ENCODE measurements at places on chromosomes 16 and 17. TPM values are rescaled to one million over a fixed set of nuclear protein-coding genes. Genes with fewer than 3 reads are reported as not detected.

ASIC2 gene
- total RNA-seq, result 0.14 TPM

KRTAP4-4 gene
- total RNA-seq, result not detected

SLC13A2 gene
- total RNA-seq, result 0.15 TPM

CDR2 gene
- 14.8 TPM for total RNA-seq

PIPOX gene
- total RNA-seq, result 1.9 TPM

CYTH1 gene
- 97.2 TPM for total RNA-seq

TMEM114 gene
- not detected for total RNA-seq

MMP25 gene
- 4.2 TPM for total RNA-seq

MT1G gene
- 38.1 TPM for total RNA-seq

CHST6 gene
- 8.5 TPM for total RNA-seq

AOC3 gene
- 154 TPM for total RNA-seq

AHSP gene
- total RNA-seq, result not detected

RHBDF2 gene
- 22.7 TPM for total RNA-seq

GP1BA gene
- total RNA-seq, result 0.94 TPM

VAT1L gene
- total RNA-seq, result 3.3 TPM

DNA sequence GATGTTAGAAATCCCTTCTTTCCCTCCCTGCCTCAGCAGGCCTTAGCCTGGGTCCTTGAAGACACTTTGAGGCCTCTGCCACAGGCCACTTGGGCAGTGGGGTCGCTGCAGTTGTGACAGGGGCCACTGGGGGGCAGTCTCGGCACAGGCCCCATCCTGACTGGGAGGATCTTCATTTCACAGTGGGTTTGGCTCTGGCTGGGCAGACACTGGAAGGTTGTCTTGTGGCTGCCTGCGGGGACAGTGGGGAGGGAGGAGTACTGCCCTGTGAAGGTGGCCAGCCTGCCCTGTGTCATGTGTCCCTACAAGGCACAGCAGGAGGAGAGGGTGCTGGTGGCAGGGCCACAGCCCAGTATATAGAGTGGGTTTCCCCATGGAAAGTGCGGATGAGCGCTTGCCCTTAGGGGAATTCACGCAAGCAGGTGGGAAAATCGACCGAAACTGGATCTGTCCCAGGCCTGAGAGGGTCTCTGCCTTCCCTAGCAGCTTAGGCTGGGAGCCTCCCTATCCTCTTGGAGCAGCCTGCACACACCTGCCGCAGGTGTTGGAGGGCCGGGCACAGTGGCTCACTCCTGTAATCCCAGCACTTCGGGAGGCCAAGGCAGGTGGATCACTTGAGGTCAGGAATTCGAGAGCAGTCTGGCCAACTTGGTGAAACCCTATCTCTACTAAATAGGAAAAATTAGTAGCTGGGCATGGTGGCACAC, 28.8 kb downstream of the GINS2 start:
- peak; percentile 46 for DNase-seq

DNA sequence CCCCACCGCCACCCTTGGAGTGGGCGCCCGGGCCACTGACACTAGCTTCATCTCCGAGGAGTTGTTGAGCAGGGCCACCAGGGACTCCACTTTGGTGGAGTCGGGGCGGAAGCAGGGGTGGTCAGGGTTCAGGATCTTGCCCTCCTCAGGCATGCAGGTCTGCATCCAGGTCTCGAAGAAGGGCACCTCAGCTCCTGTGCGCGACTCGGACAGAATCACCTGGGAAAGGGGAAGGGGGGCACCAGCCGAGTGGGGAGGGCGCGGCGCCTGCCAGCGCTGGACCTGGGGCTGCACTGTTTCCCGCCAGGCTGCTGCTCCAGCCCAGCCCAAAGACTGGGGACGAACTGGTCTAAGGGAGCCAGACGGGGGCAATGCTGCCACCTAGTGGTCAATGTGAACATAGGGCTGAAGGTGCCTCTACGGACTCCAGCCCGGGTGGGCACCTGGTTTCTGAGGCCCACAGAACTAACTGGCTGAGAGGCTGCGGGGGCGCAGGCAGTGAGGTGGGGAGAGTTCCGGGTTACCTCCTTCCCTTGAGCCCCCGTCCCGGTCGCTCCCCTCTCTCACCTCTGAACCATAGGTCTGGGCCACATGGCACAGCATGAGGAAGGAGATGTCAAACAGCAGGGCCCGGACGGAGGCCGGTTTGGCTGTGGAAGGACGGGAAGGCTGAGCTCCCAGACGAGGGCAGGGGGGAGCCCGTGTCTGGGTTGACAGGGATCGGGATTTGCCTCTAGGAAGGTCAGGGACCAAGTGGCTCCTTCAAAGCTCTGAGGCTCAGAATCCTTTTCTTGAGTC, 11.8 kb downstream of the CSF3 start:
- DNase-seq, result peak; percentile 87

GRCh38 chr17:5049314-5049841, 14.2 kb upstream of the SLC52A1 start:
- DNase-seq, result peak; percentile 30

DNA sequence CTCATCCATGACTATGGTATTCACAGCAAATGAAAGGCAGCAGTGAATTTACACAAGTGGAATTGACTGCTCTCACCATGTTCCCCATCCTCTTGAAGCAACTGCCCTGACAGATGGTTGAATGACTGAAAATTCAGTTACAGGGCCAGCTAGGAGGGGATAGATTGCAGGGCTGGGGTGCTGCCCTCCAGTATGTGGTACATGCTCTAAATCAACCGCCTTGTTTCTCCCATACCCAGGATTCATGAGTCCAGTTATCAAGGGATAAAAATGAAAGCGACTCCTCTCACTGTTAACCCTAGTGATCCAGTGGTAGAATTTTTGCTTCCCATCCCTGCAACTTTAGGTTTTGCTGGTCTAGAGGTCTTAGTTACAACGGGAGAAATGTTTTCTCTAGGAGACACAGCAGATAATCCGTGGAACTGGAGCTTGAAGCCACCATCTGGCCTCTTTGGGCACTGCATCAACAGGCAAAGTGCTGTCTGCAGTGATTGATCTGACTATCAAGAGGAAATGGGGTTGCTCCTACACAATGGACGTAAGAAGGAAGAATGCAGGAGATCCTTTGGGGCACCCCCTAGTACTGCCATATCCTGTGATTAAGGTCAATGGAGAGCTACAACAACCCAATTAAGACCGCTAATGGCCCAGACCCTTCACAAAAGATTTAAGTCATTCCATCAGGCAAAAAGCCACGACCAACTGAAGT, 32.0 kb downstream of the SCPEP1 start:
- DNase-seq, result peak; percentile 64

DNA sequence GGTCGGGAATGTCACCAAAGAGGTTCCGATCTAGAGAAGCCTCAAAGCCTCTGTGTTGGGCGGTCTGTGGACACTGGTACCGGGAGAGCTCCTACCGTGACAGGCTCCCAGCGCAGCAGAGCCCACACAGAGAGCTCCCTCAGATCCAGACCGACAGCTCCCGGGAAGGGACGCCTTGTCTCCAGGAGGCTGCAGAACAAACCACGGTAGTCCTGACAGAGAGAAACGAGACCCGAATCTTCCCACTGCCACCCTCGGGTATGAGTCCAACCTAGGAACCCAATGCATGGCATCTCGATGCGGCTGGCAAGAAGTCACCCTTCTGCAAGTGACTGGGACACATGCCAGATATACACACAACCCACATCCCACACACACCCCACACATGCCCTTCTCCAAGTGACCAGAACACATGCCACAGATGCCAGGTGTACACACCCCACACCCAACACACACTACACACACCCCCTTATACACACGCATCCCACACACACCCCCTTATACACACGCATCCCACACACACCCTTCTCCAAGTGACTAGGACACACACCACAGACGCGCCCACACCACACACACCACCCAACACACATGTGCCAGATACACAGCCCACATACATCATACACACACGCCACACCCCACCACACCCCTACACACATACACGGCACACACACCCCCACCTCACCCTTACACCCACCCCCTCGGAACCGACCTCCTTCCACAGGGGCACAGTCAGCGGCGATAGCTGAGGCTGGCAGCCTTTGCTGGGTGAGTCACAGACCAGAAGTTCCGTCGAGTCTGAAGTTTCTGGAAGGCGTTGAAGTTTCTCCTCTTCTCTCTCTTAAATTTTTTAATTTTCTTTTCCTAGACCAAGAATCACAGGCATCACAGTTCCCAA, 15.9 kb upstream of the CYTH1 start:
- DNase-seq, result no peak

- DNase-seq, result peak; percentile 61
Observed at GRCh38 chr17:8225813-8226535, 15.6 kb upstream of the AURKB start.

- no peak for DNase-seq
Observed at GRCh38 chr16:28989363-28989762, 4.5 kb downstream of the LAT start.

DNA sequence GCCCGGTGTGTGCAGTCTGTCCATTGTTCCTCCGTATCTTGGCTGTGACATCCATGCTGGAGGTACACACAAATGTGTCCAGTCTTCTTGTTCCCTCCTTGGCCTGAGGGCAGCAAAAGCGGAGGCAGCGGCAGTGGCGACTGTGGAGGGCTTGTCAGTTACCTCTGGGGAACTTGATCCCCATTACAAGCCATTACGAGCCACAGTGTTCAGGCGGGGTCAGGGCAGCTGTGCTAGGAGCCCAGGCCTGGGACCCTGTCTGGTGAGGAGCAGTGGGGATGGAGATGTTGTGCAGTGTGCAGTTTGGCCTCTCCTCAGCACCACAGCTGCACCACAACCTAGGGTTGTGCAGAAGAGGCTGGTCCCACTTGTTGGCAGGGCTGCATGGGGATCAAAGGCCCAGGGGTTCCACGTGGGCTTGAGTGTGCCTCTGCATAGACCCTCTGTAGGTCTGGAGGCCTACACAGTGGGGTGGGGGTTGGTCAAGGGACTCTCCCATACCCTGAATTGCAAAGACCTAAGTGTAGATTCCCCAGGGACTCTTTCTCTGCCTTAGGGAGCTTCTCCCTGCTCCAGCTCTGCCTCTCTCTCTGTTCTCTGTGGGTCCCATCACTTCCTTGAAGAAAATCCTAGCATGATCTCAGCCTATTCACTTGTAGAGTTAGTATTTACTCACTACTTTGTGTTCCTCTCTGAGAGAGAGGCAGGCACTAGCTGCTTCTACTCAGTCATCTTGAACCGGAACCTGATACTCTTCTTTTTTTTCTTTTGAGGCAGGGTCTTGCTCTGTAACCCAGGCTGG, 58.8 kb downstream of the SLFN11 start:
- DNase-seq, result no peak

DNA sequence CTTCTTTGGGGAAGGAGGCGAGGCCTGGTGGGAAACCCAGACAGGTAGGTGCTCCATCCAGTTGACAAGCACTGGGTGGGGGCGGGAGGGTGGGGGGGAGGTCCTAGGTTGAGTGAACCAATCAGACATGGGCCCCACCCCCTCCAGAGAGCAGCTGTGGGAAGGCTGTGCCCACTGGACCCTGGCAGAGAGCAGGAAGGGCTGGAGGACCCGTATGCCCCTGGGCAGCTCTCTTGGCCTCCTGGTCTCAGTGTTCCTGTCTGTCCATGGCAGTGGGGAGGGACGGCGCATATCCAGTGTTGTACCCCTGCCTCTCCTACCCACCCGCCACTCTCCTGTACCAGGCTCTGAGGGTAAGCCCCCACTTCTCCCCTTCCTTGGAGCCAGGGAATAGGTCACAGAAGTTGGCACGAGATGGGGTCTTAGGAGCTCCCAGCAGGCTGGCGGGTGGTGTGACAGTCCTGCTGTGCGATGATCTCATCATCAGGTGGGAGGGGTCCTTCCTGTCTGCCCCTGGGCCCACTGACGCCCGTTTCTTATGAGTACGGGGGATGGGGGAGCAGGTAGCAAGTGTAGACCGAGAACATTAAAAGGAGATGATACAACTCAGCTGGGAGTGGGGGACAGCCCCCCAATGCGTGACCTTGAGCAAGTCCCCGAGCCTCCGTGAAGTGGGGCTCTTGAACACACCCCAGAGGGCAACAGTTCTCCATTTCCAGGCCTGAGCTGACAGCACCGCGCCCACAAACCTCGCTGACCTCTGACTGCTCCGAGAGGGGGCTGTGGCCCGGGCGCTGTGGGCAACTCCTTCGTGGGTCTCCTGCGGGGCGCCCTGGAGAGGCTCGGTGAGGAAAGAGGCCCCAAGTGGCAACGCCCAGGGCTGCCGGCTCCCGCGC, 1.2 kb upstream of the ZFPM1 start:
- no peak for DNase-seq

DNA sequence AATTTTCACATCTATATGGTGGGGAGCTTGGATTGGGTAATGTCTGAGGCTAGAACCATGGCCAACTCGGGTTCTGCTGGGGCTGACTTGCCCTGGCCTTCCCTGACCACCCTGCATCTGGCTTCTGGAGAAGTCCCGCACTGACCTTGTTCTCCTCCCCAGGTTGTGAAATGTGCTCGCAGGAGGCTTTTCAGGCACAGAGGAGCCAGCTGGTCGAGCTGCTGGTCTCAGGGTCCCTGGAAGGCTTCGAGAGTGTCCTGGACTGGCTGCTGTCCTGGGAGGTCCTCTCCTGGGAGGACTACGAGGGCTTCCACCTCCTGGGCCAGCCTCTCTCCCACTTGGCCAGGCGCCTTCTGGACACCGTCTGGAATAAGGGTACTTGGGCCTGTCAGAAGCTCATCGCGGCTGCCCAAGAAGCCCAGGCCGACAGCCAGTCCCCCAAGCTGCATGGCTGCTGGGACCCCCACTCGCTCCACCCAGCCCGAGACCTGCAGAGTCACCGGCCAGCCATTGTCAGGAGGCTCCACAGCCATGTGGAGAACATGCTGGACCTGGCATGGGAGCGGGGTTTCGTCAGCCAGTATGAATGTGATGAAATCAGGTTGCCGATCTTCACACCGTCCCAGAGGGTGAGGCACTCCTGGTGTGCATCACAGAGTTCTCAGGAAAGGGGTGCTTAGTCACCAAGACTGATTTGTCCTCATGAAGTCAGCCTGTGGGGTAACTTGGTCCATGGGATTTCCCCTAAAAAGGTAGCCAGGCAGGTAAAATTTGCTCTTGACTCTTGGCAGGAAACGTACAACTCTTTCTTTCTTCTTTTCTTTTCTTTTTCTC, 6.1 kb downstream of the NOD2 start:
- DNase-seq, result no peak

GRCh38 chr16:15507301-15507958, 73.0 kb downstream of the BMERB1 start:
- DNase-seq, result peak; percentile 16

- no peak for DNase-seq
Observed at GRCh38 chr16:12186774-12187335, 210.3 kb downstream of the SNX29 start.

GRCh38 chr17:77579131-77579530, 379.4 kb upstream of the TNRC6C start:
- DNase-seq, result no peak

- DNase-seq, result peak; percentile 26
Observed at GRCh38 chr17:77738751-77739531, 219.6 kb upstream of the TNRC6C start.

GRCh38 chr17:50154604-50155003, 4.1 kb upstream of the PPP1R9B start:
- DNase-seq, result no peak

DNA sequence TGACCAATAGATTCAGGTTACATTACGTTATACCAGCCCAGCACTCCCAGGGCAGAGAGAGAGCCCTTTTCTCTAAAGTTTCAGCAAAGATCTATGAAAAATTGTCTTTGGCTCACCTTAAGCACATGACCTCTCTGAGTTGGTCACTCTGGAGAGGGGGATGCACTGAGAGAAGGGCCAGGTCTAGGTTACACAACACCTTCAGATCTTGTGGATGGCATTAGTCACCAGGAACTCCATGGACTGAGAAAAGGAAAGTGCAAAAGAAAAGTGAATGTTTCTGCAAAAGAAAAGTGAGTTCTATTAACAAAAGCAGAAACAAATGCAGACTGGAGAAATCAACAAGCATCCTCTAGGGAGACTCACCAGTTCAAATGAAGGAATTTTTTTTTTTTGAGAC, 253.3 kb upstream of the SALL1 start:
- DNase-seq, result no peak
